ENCODE measurements at places on chromosomes 6 and 20.
A peak's percentile ranks its signal among the peaks of the same experiment; 100 is the strongest.

DNA sequence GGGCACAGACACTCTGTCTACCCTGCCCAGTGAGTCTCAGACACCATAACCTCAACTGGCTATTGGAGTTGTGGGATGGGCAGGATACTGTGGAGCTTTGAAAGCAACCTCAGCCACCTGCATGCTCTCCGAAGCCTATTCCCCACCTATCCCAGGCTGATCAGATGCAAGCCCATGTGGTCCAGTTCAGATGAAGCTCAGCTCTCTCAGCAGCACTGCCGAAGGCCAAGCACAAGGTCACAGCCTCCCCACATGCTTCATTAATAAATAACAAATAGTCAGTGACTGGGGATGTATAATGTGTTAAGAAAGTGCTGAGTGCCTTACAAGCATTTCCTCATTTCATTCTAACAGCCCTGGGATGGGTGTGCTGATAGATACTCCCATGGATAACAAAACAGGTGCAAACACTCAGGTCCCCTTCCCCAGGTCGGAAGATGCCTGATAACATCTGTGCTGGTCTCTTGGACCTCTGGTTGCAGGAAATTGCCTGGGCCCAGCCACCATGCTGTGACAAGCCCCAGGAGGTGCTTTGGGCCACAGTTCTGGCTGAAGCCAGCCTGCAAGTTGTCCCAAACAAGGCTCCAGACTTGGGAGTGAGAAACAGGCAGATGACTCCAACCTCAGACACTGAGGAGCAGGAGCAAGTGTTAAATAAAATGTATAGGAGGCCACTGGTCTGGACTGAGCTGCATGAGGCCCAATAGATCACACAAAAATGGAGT lies 3.7 kb downstream of the ACSS1 start:
- no peak for DNase-seq

DNA sequence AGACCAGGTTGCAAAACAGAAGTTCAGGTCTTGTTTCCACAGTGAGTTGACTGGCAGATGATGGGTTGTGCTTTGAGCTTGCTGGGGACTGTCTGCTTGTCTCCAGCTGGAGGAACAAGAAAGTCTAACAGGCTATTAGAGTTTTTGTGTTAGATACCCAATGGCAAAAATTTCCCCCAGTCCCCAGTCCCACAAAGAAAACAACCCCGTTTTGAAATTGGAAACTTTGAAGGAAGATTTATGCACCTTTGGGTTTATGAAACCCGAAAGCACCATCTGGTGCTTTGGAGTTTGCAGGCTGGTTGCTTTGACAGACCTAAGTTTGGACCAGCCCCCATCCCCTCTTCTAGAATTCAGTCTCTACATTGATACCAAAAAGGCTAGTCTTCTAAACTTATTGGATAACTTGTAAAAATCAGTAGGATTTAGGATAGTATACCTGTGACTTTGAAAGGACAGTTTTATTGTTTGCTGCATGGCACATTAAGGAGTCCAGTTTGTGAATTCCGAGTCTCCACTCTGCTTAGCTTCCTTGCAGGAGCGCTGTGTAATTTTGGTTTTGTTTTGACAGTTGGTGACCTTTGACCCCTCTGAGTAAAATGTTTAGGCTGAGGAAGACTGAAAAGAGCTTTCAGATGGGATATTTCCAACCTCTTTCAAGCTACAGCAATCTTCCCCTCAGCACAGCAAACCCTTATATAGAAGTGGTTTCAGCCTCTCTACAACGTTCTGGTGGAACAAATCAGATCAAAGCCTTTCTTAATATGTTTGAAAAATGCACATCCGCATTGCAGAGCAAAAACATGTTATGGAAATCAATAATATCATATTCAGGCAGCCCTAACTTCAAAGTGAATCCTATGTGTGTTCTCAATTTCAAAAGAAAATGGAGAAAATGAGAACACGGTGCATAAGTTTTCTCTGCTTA lies 25.5 kb upstream of the PRL start:
- DNase-seq, result no peak

GRCh38 chr20:57126481-57127092 lies 139.9 kb downstream of the BMP7 start:
- DNase-seq, result no peak

GRCh38 chr6:16318538-16318937 lies 80.2 kb downstream of the GMPR start:
- DNase-seq, result peak; percentile 51

GRCh38 chr6:24931296-24931695 lies 4.5 kb downstream of the RIPOR2 start:
- no peak for DNase-seq

DNA sequence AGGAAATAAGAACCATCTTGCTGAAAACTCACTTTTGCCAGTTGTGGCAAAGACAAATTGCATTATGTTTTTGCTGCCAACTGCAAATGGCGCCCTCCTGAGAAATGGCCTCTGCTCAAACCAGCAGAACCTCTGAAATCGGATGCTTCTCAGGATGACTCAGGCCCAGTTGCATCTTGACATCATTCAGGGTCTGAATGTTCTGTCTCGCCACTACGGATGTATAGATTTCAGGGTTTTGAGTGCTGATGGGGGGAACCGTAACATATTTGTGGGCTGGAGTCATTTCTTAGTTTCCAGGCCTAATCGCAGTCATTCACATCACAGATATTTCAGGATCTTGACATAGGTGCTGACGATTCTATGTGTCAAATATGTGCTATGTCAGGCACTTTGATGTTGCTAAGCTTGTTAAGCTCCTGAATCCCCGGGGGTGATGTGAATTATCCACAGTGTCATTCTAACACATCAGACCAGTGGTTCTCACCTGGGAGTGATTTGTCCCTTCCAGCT lies 207.1 kb downstream of the NFATC2 start:
- DNase-seq, result peak; percentile 32

DNA sequence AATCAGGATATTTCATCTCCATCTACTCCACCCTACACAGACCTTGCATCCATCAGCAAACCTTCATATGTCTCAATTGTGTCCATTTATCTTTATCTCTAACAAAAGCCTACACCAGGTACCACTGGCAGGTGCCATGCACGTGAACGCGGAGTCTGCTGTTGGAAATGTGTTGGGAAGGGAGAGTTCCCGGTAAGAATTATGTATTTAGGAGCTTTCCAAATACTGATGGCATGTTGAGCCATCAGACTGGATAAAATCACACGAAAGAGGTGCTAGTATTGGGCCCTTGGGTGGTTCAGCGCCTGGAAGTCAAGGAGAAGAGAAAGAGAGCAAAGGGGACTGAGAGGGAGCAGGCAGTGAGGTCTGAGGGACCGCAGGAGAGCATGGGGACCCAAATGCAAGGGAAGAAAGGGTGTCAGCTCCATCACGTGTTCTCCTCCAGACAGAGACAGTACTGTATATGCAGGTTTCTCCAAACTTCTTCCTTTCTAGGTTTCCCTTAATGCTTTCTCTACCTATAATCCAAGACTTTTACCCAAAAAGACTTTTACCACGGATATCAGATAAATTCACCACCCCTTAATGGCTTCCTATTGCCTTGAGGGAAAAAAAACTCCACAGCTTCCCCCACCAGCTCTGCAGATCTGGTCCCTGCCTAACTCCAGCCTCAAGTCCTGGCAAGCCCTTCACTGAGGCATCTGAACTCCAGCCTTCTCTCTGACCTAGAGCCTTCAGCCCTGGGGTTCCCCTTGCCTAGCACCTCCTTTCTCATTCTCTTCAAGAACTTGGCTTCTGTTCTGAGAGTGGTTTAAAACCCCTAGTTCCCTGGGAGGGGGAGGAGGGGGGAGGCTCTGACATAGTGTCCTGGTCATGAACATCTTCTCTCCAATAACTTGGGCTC lies 4.8 kb upstream of the ZNF217 start:
- DNase-seq, result no peak

DNA sequence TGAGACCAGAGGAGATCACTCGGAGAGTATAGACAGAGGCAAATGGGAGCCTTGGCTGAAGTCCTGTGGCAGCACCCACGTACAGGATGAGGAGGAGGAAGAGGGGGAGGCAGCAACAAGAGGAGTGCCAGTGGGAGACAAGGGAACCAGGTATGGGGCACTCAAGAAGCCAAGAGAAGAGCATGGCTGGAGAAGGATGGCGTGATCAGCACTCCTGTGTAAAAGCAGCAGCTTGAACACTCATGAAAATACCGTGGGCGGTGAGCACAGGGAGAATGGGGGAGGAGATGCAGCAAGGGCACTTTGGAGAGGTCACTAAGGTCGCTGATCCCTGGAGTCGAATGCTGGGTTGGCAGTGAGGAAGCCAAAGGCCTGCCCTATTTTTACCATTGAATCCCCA lies 51.2 kb upstream of the PRND start:
- DNase-seq, result no peak

GRCh38 chr20:16013631-16014030 lies 559.6 kb downstream of the KIF16B start:
- DNase-seq, result no peak

- no peak for DNase-seq
These were observed 381.7 kb downstream of the BCKDHB start for GRCh38 chr6:80488190-80488589.

- peak; percentile 47 for DNase-seq
These were observed 21.1 kb upstream of the SERPINB1 start for GRCh38 chr6:2862712-2863181.

DNA sequence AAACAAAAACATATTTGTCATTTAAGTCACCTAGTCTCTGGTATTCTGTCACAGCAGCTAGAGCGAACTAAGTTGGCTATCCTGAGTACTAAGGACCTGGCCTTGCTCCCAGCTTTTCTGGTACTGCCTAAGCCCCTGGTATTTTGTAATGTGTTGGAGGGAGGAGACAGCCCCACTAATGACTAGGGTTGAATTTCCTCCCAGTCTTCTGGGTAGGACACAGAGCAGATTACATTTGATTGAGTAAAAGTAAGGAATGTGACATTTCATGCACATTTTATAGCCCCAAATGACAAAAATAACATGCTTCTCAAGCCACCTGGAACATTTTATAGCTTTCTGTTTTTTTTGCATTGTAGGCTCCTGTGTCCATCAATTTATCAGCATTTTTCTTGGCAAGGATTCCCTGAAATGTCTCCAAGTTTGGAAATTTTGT lies 47.9 kb upstream of the DDR1 start:
- DNase-seq, result no peak

DNA sequence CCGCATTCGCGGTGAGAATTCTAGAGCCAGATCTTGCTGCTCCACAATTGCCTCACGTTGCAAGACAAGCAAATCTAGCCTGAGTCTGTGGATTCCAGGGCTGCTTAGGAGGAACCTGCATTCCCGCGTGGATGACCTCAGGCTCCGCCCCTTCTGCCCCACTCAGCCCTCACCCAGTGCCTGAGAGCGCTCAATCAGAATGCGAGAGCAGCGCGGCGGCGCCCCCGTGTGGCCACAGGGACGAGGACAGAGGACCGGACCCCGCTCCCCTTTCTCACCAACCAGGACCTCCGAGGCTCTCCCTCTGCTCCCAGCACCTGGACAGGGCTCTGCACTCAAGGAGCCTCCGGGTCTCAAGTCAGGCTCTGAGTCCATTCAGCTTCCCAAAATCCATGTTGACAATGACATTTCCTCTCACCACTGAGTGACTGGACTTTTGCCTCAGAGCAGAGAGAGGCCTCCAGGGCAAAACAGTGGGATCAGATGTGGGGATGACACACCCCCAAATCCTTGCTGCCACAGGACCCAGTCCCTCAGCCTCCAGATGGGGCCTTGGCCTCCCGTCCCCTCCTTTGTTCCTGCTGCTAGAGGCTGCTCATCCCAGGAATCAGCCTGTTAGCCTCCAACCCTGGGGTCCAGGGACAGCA lies 52.0 kb downstream of the RPP21 start:
- DNase-seq, result peak; percentile 87

DNA sequence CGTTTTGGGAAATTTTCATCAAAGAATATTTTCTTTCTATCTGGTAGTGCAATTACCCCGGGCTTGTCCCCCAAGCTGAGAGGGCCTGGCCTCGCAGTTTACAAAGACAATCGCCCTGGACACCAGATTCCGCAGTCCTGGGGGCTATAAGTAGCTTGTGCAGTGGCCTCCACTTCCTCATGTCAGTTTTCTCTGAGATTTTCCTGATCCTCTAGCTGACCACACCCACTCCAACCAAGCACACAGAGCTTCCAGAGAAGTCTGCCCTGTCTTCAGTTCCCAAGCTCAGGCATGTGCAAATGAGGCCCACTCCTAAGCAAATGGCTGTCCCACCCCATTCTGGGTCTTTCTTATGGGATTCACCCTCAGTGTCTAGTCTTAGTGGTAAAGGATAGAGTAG lies 245.3 kb downstream of the MAFB start:
- no peak for DNase-seq

DNA sequence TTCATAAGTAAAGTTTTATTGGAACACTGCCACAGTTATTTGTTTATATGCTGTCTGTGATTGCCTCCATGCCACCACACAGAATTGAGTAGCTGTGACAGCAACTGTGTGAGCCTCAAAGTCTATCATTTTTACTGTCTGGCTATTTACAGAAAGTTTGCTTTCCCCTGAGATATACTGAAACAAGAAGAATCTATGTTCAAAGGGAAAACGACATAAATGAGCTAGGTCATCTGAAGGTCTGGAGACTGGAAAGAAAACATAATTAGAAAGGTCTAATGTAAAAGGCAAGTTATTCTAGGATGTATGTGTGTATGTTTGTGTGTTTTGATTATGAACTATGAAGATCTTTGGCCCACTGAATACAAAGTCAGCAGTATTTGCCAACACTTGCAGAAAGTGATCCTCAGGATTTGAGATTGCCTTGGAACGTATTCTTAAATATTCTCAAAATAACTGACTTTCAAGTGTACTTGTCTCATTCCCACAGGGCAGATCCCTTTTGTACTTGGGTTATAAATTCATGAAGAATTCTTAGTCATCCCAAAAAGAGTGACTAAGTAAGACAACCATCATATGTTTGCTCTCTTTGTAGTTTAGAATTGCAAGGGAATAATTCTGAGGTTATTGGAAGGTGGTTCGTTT lies 677.7 kb downstream of the DOK5 start:
- DNase-seq, result no peak

GRCh38 chr6:2959909-2960719 lies 11.3 kb downstream of the SERPINB6 start:
- no peak for DNase-seq

- no peak for DNase-seq
These were observed at the start of gene HLA-DQB2 for GRCh38 chr6:32763421-32763820. HLA-DQB2 (minus strand) TSS chr6:32763532; CDS start chr6:32763470, 62 bp downstream.

DNA sequence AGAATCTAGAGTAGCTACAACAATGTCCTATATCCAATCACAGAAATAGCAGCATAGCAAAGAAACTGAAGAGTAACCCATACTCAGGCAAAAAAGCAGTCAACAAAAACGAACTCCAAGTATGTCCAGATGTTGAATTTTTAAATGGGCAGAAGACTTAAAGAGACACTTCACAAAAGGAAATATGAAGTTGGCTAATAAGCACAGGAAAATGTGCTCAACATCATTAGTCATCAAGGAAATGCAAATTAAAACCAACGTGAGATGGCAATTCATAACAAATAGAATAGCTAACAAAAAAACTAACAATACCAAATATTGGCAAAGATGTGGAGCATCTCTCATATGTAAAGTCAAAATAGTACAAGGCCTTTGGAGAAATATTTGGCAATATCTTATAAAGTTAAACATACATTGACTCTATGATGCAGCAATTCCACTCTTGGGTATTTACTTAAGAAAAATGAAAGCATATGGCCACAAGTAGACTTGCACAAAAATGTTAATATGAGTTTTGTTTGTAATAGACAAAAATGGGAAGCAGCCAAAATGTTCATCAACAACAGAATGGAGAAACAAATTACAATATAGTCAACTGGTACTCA lies 37.7 kb downstream of the FRK start:
- DNase-seq, result no peak
